ENCODE measurements at places on chromosomes 12 and 14. TPM values are rescaled to one million over a fixed set of nuclear protein-coding genes. Genes with fewer than 3 reads are reported as not detected.

The FAIM2 gene
- not detected for total RNA-seq

The ACOT4 gene
- 1.2 TPM for total RNA-seq

The LMNTD1 gene
- not detected for total RNA-seq

The BORCS5 gene
- 22.7 TPM for total RNA-seq

The ABCD2 gene
- 1.8 TPM for total RNA-seq

The ATG2B gene
- total RNA-seq: 19.4 TPM

The GSC gene
- total RNA-seq: not detected

GRCh38 chr12:49358483-49359141 is 8.7 kb upstream of the SPATS2 start:
- no peak for DNase-seq

- DNase-seq: no peak
Measured at GRCh38 chr12:83859021-83859420, 1053.6 kb downstream of the SLC6A15 start.

GRCh38 chr12:127273626-127274025 is 993.3 kb upstream of the TMEM132C start:
- no peak for DNase-seq

DNA sequence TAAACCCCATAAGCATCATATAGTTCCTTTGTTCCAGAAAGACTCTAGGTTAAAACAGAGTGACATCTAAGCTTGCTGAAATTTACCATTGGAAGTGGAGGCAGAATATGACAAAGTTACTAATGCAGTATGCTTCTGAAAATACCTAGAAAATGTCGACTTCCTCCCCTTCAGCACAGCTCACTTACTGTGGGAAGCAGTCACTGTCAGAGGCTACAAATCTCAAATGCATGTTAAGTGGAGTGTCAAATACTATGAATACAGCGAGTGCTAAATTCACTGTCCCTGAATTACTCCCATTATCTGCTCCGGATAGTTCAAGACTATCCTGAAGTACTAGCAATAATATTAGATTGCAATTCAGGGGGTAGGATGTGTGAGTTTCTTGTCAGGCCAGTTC is 1454.6 kb downstream of the AACS start:
- DNase-seq: no peak

GRCh38 chr12:80176706-80177105 is 77.4 kb downstream of the OTOGL start:
- no peak for DNase-seq

- no peak for DNase-seq
Measured at GRCh38 chr14:28264306-28264705, 502.3 kb upstream of the FOXG1 start.

GRCh38 chr14:78986989-78987388 is 816.8 kb downstream of the NRXN3 start:
- no peak for DNase-seq

DNA sequence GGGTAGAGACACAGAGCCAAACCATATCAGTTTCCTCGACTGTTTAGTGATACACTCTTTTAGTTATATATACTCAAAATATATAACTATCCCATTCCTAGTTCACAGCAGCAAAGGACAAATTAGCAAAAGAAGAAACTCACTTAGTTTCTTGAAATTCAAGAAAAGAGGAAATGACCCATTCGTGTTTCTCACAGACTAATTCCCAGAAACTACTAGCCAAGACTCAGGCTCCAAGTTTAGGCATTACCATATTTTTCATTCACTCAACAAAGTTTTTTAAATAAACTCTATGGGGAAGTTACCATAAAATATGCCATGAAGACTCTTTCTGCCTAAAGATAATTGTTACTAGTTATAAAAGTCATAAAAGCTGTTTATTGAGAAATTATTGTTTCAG is 152.3 kb upstream of the DAAM1 start:
- no peak for DNase-seq

DNA sequence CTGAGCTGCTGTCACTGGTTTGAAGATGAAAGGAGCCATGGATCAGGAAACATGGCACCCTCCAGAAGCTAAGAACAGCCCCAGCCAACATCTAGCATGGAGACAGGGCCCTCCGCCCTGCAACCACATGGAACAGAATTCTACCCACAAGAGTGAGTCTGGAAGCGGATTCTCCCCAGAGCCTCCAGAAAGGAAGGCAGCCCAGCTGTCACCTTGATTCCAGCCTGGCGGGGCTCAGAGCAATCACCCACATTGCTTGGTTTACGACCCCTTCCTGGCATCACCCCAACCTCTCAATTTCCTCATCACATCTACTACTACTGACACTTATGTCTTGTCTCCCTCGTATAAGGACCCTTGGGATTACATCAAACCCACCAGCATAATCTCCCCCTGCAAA is 38.5 kb downstream of the OAS2 start:
- no peak for DNase-seq

DNA sequence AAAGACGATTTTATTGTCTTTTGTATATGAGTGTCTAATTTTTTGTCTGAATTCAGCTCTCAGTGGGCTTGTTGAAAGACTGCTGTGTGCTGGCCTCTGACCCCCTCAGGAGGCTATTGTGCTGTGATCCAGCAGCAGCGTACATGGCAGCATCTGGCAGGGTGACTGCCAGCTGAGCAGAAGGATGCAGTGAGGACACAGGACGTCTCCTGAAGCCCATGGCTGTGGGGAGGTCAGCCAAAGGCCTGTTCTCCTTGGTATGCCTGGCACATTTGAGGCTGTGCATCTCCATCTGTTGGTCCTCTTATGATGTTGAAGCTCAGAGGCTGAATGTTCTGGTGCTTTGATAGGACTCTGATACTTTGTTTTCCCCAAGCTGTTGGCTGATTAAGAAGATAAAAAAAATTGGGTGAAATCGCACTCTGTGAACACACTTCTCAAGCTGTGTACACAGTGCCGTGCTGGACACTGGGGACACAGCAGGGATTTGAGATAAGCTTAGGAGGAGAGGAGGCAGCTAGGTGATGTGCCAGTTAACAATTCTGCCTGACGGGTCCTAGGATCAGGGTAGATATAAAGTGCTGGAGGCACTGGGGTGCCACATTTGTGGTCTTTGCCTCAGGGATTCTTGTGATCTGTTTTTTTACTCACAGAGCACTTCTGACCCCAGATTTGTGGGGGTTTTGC is 37.5 kb downstream of the EID3 start:
- DNase-seq: no peak

DNA sequence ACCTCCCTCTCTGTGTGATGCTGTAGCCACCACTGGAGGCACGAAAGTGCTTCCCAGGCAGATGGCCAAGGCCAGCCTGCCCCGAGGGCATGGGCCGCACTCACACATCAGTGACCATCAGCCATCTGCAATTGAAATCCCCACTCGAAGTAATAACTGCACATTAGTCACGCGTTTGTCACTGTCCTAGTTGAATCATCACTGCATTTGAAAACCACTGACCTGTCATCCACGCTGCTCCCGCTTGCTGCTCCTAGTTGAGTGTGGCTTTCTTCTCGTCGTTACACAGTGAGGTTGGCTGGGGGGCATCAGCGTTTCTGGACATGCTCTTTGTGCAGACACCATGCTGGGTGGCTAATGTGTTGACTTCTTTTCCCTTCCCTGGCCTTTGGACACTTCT is 176.1 kb downstream of the ADGRD1 start:
- DNase-seq: no peak

DNA sequence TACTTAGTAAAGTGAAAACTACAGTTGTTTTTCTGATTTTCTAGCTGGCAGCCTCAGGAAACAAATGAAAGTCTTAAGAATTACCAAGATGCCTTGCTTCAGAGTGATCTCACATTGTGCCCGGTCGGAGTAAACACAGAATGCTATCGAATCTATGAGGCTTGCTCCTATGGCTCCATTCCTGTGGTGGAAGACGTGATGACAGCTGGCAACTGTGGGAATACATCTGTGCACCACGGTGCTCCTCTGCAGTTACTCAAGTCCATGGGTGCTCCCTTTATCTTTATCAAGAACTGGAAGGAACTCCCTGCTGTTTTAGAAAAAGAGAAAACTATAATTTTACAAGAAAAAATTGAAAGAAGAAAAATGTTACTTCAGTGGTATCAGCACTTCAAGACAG is 28.9 kb downstream of the RXYLT1 start:
- DNase-seq: no peak

- DNase-seq: no peak
Measured at GRCh38 chr12:50960130-50960529, 7.8 kb downstream of the HIGD1C start.

- peak; percentile 61 for DNase-seq
Measured at GRCh38 chr14:74945852-74946658, 9.3 kb downstream of the PGF start.

- no peak for DNase-seq
Measured at GRCh38 chr12:93089805-93090569, 160.9 kb upstream of the EEA1 start.

GRCh38 chr12:18246066-18246465 is 15.3 kb upstream of the PIK3C2G start:
- no peak for DNase-seq

GRCh38 chr12:66061557-66062289 is 68.8 kb downstream of the LLPH start:
- DNase-seq: no peak

- no peak for DNase-seq
Measured at GRCh38 chr12:92226071-92226661, 80.5 kb upstream of the BTG1 start.

DNA sequence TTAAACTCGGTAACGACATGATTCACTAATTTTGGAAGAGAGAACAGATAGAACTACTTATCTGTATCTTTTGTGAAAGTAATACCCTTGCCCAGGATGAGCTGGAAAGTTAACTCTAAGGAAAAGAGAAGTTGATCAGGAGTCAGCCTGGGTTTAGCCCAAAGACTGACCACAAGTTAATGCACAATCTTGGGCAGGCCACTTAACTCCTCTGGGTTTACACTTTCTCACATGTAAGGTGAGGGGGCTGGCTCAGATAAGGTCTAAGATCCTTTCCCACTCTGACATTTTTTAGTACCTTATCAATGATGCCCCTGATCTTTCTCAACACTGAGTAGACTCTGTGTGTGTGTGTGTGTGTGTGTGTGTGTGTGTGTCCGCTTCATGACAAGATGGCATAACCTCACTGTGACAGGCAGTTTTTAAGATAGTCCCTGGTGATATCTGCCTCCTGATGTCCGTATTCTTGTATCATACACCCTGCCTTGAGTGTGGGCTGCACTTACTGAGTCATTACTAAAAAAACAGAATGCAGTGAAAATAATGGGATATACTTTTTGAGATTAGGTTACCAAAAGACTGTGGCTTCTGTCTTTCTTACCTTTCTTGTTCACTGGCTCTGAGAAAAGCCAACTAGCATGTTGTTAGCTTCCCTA is 56.2 kb upstream of the CCDC198 start:
- DNase-seq: no peak

DNA sequence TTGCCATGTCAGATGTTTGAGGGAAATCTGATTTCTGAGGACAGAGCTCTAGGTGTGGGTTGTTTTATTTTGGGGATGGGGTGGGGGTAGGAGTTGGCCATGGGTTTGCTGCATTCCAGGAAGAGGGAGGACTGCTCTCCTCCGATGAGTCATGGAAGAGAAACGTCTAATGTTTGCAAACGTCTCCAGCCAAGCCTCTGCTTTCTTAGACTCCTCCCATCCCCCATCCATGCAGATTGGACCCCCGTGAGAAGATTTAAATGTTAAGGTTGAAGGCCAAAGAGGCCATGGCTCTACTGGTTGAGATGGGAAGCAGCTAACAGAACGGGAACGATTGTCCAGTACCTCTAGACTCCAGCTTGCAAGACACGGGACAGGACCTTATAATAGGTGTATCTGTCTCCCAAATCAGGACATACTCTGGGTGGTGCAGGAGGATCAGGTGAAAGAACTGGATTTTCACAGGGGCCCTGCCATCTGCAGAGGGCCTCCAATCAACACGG is 11.4 kb upstream of the ATP2A2 start:
- DNase-seq: no peak

GRCh38 chr12:75814851-75815754 is 216.5 kb downstream of the PHLDA1 start:
- no peak for DNase-seq

DNA sequence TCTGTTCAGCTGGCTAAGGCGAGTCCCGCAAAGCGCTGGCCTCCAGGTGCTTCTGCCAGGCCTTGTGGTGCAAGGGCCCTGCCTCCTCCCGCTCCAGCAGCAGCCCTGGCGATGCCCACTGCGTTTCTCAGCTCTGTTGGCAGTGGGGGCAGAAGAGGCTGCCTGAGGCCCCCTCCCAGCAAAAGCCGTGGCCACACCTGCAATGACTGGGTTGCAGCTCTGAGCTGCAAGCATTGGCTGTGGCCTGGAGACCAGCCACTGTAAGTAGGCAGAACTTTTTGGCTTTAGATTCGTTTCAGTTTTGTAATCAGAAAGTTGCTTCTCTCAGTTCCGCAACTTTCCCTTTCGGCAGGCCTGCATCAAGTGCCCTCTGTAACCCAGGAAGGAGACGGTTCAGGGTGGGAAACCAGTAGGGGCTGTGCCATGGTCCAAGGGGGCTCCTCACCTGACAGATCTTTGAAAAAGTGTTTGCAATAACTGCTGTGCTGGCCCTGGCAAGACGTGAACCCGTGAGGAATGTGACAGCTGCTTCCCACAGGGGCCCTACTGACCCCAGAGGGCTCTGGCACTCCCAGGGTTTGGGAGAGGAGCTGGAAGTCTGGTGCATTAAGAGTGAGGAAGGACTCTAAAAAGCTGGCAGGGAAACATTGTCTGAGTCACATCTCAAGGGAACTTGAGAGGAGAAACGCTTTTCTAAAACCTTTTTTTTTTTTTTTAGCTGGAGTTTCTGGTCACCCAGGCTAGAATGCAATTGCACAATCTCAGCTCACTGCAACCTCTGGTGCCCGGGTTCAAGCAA is 54.5 kb upstream of the MAX start:
- no peak for DNase-seq

DNA sequence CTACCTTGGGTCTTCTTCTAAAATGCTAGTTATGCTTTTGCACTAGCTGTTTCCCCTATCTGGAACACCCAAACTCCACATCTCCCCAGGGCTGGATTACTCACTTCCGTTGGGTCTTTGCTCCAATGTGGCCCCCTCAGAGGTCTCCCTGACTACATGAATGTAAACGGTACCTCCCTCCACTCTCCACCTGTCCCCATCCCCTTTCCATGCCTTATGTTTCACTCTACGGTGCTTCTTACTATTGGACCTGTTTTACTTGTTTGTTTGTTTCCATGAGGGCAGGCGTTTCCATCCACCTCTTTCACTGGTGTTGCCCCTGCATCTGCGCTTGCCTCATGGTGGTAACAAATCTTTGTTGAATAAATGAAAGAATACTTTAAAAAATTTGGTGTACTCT is 256.4 kb downstream of the SNAPC1 start:
- no peak for DNase-seq

GRCh38 chr12:28415755-28416154 is 225.5 kb downstream of the CCDC91 start:
- DNase-seq: no peak

DNA sequence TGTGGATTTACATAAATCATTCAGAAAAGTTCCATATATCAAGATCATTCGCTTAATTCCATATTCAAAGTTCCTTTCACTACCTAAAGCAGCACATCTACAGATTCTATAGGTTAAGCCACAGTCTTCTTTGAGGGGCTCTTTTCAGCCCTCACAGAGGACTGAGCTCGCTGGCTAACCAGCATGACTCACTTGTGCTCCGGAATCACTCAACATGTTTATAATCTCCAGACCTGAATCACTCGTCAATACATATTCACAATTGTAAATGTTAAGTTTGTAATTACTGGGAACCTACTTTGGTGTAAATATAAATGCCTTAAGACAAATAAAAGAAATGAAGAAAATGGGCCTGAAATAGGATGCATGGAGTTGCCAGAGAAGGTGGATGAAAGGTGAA is 315.7 kb downstream of the TMEM132D start:
- no peak for DNase-seq
